ENCODE measurements at places on chromosomes 13 and 19. TPM values are rescaled to one million over a fixed set of nuclear protein-coding genes. Genes with fewer than 3 reads are reported as not detected.

Gene GPR12
- under 0.01 TPM for total RNA-seq

Gene ZNF563
- total RNA-seq: 3.6 TPM

Gene ZNF730
- total RNA-seq: not detected

GRCh38 chr13:33721724-33722123, 96.2 kb upstream of the RFC3 start:
- DNase-seq: no peak

- no peak for DNase-seq
Measured at GRCh38 chr13:62320129-62321108, 904.8 kb upstream of the PCDH20 start.

- peak; percentile 95 for DNase-seq
Measured at GRCh38 chr19:2962018-2962670, 15.2 kb upstream of the TLE6 start.
